ENCODE measurements at places on chromosomes 4 and X.

DNA sequence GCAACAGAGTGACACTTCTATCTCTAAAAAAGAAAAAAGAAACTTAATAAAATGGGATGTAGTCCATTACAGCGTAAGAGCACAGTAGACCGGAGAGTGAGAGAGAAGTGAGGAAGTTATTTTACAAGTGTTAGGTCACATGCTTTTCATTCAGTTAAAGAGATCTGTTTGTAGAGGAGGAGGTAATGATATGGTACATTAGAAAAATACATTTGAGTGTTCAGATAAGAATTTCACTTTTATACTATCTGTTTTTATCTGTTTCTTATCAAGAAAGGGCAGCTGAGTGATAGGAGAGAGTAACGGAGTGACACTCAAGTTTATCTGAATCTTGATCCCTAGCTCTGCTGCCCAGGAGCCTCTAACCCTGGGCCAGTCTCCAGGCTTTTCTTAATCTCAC, 38.9 kb downstream of the FNIP2 start:
- no peak for DNase-seq

DNA sequence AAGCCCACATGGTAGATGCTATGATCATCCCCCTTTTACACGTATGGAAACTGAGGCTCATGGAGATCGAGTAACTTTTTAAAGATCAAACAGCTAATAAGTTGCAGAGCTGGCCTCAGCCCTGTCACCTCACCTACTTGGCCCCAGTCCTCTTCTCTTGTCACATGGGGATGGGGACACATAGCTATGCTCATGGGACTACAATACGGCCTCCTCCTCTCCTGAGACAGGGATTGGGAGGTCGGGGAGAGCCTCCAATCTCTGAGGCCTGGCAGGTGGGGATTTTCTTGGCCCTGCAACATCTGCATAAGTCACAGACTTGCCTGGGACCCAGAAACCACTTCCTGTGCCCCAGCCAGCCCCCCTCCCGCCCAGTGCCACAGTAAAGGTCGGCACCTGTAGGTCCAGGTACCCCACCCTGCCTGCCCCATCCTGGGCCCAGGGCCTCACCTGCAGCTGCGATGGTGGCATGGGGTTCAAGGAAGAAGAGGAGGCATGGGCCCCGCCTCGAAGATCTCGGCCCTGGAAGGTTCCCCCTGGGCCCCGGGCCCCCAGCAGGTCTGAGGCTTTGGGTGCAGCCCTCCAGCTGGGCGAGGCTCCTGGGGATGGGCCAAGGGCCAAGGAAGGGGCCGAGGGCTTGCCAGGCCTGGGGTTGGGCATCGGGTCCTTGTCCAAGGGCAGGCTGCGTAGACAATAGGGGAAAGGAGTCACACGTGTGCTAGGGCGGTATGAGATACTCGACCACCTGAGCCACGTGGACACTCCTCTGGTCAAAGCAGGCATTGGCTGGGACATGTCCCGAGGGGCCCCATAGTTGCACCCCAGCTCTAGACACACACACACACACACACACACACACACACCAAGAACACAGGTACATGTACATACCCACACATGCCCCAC, 6.4 kb downstream of the FOXP3 start:
- DNase-seq = peak; percentile 19

- DNase-seq = no peak
Measured at GRCh38 chr4:55524844-55525571, 21.7 kb downstream of the CLOCK start.

GRCh38 chrX:118164138-118164537, 47.5 kb upstream of the KLHL13 start:
- no peak for DNase-seq

- no peak for DNase-seq
Measured at GRCh38 chr4:185713272-185713671, 98.7 kb downstream of the SORBS2 start.
